Brain pericyte (primary cell): ENCODE measurements at places on chromosomes 13 and 19.

DNA sequence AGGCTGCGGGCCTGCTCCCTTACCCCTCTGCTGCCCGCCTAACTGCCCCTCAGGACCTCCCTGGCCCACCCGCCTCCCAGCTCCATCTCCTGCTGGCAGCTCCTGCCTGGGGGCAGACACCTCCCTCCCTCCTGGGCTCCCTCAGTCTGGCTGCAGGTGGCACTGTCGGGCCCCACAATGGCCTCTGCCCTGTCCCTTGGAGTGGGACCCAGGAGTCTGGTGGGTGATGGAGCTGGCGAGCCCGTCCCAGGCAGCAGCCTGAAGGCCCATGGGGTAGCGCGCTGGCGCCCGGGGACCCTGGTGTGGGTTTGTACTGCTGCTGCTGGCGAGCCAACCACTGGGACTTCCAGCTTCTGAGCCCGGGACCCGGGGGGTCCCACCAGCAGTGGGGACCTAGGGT lies 83.6 kb downstream of the KDM4B start:
- no peak for DNase-seq

DNA sequence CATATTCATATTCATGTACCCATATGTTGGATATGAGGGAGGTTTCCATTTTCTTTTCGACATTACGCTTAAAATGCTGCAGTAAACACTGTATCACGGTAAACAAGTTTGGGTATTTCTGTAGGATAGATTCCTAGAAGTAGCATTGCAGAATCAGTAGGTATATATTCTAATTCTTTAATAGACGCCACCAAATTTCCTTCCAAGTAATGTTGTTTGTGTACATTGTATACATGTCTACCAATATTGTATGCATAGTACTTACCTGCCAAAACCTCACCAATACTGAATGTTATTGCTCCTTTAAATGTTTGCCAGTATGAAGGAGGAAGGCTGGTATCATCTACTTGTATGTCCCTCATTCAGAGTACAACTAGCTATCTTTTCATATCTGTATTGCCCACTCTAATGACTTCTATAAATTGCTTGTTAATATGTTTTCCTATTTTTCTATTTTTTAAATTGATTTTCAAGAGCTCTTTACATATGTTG lies 56.1 kb upstream of the ZNF536 start:
- no peak for DNase-seq

DNA sequence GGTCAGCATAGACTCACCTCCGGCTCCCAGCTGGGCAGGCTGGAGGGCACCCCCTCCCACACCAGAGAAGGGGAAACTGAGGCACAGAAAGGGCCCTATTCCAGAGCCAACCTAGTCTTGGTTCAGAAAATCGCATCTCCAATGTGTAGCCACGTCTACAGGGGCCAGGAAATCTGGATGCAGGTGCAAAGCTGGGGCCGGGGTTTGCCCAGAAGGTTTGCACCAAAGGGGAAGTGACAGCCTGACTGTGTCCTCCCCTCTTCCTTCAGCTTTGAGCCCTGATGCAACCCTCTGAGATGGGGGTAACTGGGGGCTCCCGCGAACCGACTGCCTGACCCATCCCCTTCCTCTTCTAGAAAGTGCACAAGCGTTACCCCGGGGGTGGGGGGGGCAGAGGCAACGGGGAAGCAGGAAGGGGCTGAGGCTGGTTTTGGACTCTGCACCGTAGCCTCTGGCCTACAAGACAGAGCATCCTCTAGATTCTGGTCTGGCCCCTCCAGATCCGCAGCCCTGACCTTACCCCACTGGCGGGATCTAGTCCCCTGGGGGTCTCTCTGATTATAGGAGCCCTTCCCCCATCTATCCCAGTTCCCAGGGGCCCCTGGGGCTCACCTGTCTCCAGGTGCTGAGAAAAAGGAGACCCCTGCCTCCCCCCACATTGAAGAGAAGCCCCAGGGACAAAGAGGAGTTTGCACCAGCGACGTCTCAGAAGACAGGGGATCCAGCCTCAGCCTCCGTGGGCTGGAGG lies 1.1 kb upstream of the ONECUT3 start:
- no peak for DNase-seq

- no peak for DNase-seq
Measured at GRCh38 chr13:66430269-66430668, 799.9 kb downstream of the PCDH9 start.

GRCh38 chr19:30150626-30151025 lies 208.6 kb downstream of the URI1 start:
- no peak for DNase-seq
